NCI-H226 (cell line): ENCODE measurements at places on chromosomes 11 and 22.
A peak's percentile ranks its signal among the peaks of the same experiment; 100 is the strongest.

DNA sequence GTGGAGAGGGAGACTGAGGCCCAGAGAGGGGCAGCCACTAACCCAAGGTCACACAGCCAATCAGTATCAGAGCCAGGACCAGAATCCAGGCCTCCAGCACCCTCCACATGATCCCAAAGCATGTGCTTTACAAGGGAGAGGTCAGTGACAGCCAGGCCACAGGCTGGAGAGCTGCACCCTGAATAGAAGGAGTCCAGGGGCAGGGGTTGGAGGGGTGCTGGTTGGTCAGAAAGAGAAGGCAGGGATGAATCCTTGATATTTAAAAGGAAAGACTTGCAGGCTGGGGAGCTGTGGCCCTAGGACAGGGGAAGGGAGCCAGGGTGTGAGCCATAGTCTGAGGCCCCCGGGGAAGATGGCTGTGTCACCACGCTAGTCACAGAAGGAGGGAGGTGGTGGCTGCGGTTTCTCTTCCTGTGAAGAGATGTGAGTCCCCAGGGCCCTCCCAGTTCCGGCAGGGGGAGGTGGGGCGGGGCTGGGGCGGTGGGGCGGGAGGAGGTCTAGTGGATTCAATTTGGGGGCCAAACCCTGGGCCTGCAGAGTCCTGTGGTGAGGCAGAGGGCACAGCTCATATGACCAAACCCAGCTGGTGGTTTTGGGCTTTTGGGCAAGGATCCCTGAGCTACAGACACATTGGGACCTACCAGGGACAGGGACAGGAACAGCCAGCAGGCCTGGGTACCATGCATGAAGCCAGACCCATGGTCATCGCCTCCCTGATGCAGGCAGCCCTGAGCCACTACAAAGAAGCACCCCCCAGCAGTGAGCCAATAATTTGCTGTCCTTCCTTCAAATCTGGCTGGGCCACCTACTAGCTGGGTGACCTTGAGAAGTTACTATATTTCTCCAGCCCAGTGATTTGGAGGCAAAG is 14.0 kb downstream of the RAC2 start:
- DNase-seq = no peak

- DNase-seq = peak; percentile 43
These were observed 603 bp downstream of the CDHR5 start for GRCh38 chr11:623999-624704.

DNA sequence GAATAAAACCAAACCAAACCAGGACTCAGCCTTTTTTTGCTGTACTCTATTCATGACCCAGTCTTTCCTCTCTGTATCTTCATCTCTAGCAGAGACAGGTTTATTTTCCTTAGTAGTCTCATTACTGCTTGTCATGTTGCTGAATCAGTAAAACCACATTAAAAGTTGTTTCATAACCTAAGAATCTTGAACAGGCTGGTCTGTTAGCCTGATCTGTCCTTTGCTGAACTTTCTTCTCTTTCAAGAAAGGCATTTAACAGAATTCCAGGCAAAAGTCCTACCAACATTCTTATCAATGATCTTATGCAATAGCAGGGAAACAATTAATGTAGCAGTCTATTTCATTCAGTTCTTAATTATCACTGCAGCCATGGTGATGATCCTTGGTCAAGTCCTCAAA is 197.7 kb downstream of the CASP12 start:
- peak; percentile 72 for DNase-seq

DNA sequence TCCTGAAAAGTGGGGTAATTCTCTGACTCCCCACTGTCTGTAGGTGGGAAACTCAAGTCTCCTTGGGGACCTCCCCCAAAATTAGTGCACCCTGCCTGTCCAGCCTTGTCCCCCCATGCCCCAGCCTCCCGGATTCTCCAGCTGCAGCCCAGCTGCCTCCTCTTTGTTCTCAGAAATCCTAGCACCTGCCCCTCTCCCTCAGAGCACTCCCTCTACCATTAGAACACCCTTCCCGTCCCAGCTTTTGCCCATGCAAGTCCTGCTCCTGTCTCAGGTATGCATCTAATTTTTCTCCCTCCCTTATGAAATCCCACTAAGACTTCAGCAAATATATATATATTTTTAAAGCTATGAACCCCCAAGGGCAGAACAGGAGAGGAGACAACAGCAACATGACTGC is 37.3 kb downstream of the LRFN4 start:
- no peak for DNase-seq

- DNase-seq = peak; percentile 38
These were observed 906 bp upstream of the NAA40 start for GRCh38 chr11:63937713-63938478.

DNA sequence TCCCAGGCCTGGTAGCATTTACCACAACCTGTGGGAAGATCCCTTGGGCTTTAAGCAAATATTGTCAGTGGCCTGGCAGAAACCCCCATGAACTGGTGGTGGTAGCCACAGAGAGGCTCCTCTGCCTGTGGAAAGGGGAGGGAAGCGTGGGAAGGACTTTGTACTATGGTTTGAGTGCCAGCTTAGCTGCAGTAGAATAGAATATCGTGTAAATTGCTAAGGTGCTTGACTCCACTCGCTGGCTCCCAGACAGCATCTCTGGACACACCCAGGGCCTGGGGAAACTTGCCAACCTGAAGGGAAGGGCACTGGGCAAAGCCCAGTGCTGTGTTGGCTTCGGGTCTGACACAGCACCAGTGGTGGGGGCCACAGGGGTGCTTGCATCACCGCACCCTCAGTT is 52.6 kb downstream of the XRRA1 start:
- no peak for DNase-seq

GRCh38 chr22:30121960-30122359 is 41.7 kb downstream of the HORMAD2 start:
- DNase-seq = no peak

DNA sequence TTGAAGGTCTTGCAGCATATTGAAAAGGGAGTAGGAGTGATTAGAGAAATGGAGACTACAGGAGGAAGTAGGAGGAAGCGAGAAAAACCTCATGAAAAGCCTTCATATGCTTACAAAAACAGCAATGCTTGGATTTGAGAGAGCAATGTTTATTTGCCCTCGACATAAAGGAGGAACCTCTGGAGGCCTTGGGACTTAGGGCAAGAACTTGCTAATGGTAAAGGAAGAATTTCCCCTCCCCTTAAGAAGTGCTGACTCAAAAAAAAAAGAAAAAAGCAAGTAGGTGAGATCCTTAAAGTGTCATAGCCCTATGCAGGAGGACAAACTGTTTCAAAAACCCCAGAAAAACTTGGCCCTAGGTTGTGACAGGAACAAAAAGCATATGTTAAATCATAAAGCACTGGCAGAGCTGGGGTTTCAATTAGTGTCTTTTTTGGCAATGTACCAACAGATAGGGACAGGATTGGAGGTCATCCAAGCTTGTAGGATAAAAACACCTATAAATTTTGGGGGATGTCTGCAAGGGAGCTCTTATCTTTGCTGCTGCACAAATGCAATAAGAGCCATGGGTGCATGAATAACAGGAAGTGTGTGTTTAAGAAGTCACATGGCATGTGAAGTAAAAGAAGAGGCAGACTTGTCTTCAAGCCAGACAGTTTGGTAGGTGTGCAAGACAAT is 4.9 kb downstream of the GLYAT start:
- no peak for DNase-seq

DNA sequence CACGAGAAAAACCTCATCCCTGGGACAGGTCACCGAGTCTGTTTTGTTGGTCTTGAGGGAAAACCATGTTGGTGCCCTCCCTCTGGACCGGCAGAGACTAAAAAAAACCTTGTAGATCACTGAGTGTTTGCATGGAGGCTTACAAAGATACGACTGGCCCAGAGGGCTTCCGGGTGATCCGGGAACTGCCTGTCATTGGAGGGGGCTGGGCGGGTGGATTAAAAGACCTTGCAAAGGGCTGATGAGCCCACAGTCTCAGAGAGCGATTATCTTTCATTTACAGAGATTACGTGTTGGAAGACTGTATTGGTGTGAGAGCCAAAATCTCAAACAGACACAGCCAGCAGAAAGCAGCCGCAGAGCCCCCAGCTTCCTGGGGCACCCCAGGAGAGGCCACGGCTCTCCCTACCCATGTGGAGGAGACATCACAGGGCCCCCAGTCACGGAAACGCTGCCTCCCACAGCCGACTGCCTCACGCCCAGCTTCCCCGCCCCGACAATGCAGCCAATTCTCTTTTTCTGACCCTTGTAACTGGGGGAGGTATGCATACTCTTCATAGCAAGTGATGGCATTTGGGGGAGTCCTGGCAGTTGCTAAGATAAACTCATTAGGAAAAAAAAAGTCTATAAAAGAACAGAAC is 426.4 kb downstream of the CTTN start:
- DNase-seq = peak; percentile 10

DNA sequence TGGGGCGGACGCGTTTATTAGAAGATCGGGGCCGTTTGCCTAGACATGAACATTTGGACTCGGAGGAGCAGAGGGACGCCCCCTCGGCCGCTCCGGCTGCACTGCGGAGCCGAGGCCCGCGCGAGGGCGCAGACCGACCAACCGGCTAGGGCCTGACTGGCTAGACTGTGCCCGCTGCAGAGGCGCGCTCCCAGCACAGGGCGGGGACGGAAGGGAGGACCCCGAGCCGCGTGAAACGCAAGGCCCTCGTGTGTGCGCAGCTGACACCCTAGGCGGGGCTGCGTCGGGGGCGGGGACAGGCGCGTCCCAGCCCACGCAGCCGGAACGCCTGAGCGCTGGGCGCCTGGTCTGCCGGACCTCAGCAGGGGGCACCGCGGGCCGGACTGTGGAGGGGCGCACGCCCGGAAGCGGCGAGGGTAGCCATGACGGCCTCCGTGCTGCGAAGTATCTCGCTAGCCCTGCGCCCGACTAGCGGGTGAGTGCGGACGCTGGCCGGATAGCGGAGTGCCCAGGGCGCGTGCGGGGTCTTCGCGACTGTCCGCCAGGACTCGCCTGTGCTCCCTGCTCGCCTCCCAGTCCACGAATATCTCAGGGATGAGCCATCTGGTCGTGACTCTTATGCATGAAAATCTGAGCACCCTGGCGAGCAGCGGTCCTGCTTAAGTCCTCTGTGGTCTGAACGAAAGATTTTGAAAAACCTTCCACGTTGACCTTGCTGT is at the start of gene MRPL40:
Gene MRPL40, plus strand, starts transcription at position 413 of the 719 bp plus-strand sequence. Its CDS starts 10 bp downstream, at position 423.
- DNase-seq = peak; percentile 78

DNA sequence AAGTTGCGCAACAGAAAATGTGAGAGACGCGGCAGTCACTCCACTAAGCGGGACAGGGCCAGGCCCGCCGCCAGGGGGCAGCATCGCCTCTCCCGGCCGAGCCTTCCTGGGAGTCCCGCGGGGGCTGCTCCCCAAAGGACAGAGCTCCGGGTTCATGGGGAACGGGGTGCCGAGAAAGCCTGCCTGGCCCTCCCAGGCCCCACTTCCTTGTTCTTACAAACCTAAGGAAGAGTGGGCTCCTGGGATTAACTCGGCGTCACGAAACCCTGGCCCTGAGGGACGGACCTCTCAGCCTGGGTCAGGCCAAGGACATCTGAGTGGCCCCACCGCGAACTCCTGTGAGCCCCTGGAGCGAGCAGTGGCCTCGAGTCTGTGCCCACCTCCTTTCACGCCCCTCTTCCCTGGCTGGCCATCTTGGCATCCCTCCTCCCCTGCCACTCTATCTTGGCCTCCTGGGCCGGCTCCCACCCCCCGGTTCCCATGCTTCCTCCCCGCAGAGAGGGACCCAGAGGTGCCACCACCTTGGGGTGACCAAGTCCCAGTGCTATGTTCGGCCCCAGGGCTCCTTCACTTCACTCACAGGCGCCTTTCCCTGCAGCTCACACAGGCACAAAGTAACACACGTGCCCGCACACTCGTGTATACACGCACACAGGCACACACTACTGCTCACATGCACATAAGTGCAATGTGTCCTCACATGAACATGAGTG is 99.9 kb upstream of the FGF3 start:
- peak; percentile 19 for DNase-seq

DNA sequence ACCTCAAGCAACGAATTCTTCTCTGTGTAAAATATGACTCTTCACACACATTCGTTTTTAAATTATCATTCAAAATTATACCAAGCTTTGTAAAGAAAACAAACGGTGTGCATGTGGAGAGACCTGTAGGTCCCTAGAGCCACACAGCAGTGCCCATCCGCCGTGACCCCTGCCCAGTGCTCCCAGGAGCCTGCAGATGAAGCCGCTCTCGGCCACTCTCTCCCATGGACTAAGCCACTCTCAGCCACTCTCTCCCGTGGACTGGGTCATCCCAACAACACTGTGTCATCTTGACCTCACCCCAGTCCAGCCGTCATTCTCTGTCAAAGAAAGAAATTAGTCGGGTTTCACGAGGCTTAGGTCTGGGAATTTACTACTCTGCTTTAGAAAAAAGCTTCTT is 391.6 kb downstream of the BRD1 start:
- no peak for DNase-seq

- DNase-seq = peak; percentile 42
These were observed 7.3 kb downstream of the KCNJ1 start for GRCh38 chr11:128859563-128860441.

- DNase-seq = peak; percentile 65
These were observed 1.3 kb upstream of the CLCF1 start for GRCh38 chr11:67374571-67375281.

- no peak for DNase-seq
These were observed 14.1 kb downstream of the SYN3 start for GRCh38 chr22:33044112-33044511.

- no peak for DNase-seq
These were observed 25.9 kb upstream of the MMP13 start for GRCh38 chr11:102981324-102981910.

DNA sequence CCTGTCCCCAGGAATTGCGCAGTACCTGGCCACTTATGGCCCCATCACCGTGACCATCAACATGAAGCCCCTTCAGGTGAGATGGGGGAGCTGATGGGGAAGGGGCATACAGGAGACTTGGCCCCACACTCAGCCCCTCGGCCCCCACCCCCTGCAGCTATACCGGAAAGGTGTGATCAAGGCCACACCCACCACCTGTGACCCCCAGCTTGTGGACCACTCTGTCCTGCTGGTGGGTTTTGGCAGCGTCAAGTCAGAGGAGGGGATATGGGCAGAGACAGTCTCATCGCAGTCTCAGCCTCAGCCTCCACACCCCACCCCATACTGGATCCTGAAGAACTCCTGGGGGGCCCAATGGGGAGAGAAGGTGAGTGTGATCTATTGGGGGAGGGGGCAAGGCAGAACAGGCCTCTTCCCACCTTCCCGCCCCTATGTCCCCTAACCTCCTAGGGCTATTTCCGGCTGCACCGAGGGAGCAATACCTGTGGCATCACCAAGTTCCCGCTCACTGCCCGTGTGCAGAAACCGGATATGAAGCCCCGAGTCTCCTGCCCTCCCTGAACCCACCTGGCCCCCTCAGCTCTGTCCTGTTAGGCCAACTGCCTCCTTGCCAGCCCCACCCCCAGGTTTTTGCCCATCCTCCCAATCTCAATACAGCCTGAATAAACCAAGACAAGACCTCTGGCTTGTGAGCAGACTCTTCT is 3.6 kb downstream of the CTSW start:
- no peak for DNase-seq

- no peak for DNase-seq
These were observed 54.9 kb downstream of the SVIP start for GRCh38 chr11:22774716-22775115.

DNA sequence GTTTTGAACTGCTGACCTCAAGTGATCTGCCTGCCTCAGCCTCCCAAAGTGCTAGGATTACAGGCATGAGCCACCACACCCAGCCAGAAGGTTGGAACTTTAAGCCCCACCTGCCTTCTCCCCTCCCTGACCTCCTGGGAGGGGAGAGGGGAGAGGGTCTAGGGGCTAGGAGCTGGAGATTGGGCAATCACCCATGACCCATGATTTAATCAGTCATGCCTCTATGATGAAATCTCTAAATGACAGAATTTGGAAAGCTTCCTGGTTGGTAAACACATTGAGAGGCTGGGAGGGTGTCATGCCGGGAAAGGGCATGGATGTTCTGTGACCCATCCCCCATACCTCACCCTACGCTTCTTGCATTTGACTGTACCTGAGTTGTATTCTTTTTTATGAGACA is 17.1 kb upstream of the TFIP11 start:
- no peak for DNase-seq
